ENCODE measurements at places on chromosomes 6 and 20. TPM values are rescaled to one million over a fixed set of nuclear protein-coding genes. Genes with fewer than 3 reads are reported as not detected.

The SDHAF4 gene
- total RNA-seq: 7.3 TPM

The RIPOR3 gene
- 0.13 TPM for total RNA-seq

The CCN2 gene
- 493 TPM for total RNA-seq

The OPRM1 gene
- total RNA-seq: not detected

The PXDC1 gene
- total RNA-seq: 101 TPM

The GNAS-AS1 gene
- total RNA-seq: 0.81 TPM

The BACH2 gene
- not detected for total RNA-seq

DNA sequence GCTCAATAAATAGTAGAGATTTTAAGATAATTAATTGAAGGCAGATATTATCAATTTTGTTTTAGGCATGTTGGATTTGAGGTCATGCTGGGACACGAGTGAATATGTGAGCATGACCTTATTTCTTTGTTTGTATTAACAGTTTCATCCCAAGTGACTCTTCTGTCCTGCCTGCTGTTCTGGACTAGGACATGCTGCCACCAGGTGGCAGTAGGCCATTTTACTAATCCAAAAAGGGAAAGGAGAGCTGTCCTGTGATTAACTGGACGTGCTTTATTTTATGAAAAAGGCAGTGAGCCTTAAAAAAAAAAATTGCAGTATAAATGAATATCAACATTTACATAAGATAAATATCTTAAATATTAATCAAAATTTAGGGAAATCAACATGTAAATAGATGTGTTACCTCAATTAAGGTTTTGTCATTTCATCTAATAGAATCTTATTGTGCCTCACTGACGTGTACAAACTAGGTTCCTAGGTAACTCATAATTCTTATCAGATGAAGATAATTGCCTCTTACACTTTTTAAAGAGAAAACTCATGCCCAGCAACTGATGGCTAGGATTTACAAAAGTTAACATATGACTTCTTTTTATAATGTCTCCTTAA is 49.8 kb downstream of the FRK start:
- H3K27me3 ChIP-seq: no peaks in the 10 kb centered on the region
- no peak overlapping the region for H3K4me3 ChIP-seq
- no peak overlapping the region for H3K27ac ChIP-seq
- peaks cover 61% of the 10 kb centered on the region for H3K4me1 ChIP-seq

DNA sequence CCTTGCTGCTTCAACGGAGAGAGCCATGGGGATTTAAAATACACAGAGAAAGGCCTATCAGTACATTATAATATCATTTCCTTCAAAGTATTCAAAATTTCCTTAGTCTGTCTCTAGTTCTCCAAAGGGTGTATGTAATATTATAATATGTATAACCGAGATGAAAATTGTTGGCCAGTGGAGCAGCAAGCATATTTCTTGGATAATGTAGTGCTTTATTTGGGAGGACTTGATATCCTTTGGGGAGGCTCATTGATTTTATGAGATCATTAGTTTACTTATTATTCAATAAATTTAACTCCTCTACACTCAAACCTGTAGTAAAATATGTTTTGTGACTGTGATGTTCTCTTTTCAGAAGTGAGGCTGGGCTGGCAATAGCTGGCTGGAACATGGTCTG is 802.9 kb upstream of the FLRT3 start:
- H3K36me3 ChIP-seq: no peaks in the 10 kb centered on the region
- DNase-seq: no peak
- H3K27ac ChIP-seq: no peak overlapping the region
- H3K4me1 ChIP-seq: no peaks in the 10 kb centered on the region
- no peaks in the 10 kb centered on the region for H3K27me3 ChIP-seq

GRCh38 chr20:47304287-47304686 is 52.2 kb downstream of the ZMYND8 start:
- peaks cover 50% of the 10 kb centered on the region for H3K4me1 ChIP-seq
- DNase-seq: peak; percentile 39
- H3K27me3 ChIP-seq: 0 out of 2 replicates have a peak, but pooled peaks cover 3% of the 10 kb centered on the region

DNA sequence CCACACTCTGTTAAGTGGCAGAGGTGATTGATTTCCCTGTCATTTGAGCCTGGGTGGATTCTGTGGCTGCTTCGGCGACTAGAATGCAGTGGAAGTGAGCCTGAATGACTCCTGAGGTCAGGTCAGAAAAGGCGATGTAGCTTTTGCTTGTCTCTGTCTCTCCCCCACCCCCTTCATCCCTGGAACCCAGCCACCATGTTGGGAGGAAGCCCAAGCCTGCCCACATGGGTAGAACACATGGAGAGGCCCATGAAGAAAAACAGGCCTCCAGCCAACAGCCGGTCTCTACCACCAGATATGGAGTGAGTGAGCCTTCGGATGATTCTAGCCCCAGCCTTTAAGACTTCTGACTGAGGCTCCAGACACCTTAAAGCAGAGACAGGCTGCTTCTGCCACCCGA is 181.0 kb downstream of the TFAP2C start:
- H3K27ac ChIP-seq: no peak overlapping the region
- H3K4me3 ChIP-seq: no peak overlapping the region
- H3K27me3 ChIP-seq: peaks cover 43% of the 10 kb centered on the region
- no peak for DNase-seq

DNA sequence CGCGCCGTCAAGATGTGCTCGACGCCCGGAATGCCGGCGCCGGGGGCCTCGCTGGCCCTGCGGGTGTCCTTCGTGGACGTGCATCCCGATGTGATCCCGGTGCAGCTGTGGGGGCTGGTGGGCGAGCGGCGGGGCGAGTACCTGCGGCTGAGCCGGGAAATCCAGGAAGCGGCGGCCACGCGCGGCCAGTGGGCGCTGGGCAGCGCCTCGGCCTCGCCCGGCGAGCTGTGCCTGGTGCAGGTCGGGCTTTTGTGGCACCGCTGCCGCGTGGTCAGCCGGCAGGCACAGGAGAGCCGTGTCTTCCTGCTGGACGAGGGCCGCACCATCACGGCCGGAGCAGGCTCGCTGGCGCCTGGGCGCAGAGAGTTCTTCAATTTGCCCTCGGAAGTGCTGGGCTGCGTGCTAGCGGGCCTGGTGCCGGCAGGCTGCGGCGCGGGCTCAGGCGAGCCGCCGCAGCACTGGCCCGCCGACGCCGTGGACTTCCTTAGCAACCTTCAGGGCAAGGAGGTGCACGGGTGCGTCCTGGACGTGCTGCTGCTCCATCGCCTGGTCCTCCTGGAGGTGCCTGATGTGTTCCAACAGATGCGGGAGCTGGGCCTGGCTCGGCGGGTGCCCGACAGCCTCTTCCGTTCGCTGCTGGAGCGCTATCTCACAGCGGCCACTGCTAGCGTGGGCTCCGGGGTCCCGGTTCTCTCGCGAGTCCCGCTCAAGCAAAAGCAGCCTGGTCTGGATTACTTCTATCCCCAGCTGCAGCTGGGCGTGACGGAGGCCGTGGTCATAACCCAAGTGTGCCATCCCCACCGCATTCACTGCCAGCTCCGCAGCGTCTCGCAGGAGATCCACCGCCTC is 656 bp downstream of the TDRD6 start:
- peaks cover 2% of the 10 kb centered on the region for H3K27me3 ChIP-seq
- H3K4me3 ChIP-seq: no peak overlapping the region
- no peaks in the 10 kb centered on the region for H3K36me3 ChIP-seq
- H3K4me1 ChIP-seq: no peaks in the 10 kb centered on the region

GRCh38 chr6:160421854-160422253 is 73.7 kb downstream of the SLC22A3 start:
- DNase-seq: no peak
- no peak overlapping the region for H3K27ac ChIP-seq
- H3K36me3 ChIP-seq: no peaks in the 10 kb centered on the region
- H3K4me1 ChIP-seq: no peaks in the 10 kb centered on the region

DNA sequence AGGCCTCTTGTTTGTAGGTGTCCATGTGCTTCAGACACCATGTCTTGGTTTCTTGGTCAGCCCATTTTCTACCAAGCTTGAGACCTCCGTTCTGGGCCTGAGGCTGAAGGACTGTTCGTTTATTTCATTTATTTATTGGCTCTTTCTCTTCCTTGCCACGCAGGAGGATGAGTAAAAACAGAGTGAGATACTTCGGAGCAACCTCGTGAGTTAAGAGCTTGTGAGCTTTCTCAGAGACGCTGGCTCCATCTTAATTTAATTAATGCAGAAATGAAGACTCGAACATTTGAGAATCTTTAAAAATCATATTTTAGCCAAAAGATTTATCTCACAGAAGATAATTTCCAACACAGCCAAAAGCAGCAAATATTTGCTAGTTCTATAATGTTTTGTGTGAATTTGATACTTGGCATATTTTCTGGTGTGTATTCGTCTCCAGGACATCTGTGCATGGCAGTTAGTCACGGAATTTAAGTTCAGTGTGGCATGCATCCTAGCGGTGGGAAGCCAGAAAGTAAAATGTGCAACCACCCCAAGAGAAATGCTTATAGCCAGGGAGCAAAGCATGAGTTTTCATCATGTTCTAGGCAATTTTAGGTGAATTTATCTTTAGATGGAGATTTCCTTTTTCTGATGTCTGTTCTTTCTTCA is 76.0 kb downstream of the THBS2 start:
- no peak overlapping the region for H3K4me3 ChIP-seq
- no peak for DNase-seq
- peaks cover 28% of the 10 kb centered on the region for H3K4me1 ChIP-seq

- H3K4me1 ChIP-seq: peaks cover under 1% of the 10 kb centered on the region
- no peaks in the 10 kb centered on the region for H3K27me3 ChIP-seq
- no peak overlapping the region for H3K27ac ChIP-seq
- H3K36me3 ChIP-seq: peaks cover 17% of the 10 kb centered on the region
- DNase-seq: no peak
These were observed 171.6 kb downstream of the THBS2 start for GRCh38 chr6:169082093-169082492.

DNA sequence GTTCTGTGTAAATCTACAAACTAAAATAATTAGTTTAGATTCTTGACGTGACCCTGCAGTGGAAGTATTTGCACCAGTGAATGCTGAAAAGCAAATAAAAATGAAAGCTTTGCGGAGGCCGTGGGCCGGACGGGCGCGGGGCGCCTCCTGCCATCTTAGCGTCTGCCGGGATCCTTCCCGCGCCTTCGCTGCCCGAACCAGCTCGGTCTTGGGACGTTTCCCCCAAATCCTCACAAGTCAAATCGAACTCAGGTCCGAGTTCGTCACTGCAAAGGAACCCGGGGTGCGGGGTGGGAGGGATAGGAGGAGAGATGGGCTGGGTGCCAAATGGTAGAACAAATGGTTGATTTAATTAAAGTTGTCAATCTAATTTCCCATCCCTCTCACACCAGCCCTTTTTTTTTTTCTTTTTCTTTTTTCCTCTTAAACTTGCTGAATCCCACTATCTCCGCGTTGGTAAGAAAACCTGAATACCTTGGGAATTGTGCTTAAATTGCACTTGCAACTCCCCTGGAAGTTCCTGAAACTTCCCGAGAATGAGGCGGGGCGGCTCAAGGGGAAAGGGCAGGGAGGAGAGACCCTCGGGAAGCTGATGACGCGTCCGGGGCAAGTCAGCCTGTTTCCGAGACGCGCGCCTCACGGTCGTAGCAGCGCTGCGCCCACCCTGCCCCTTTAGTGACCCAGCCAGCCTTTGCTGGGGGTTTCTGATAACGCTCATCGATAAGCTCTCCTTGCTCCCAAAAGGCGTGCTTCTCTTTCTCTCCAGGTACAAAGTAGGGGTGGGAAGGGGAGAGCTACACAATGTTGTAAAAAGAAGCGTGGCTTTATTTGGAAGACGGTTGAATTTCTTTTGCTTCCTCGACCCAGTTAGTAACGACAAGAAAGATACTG is 1.8 kb downstream of the GJA1 start:
- H3K36me3 ChIP-seq: peaks cover 10% of the 10 kb centered on the region
- H3K27ac ChIP-seq: peak overlapping the region; percentile 96
- peaks cover 62% of the 10 kb centered on the region for H3K4me1 ChIP-seq
- peak overlapping the region; percentile 96 for H3K4me3 ChIP-seq

GRCh38 chr6:128606611-128607010 is 86.2 kb upstream of the PTPRK start:
- H3K36me3 ChIP-seq: peaks cover 13% of the 10 kb centered on the region
- H3K27me3 ChIP-seq: peaks cover 2% of the 10 kb centered on the region
- H3K4me3 ChIP-seq: no peak overlapping the region
- peaks cover 25% of the 10 kb centered on the region for H3K4me1 ChIP-seq

GRCh38 chr6:142207265-142207877 is 60.3 kb downstream of the VTA1 start:
- DNase-seq: peak; percentile 57
- H3K4me3 ChIP-seq: no peak overlapping the region

DNA sequence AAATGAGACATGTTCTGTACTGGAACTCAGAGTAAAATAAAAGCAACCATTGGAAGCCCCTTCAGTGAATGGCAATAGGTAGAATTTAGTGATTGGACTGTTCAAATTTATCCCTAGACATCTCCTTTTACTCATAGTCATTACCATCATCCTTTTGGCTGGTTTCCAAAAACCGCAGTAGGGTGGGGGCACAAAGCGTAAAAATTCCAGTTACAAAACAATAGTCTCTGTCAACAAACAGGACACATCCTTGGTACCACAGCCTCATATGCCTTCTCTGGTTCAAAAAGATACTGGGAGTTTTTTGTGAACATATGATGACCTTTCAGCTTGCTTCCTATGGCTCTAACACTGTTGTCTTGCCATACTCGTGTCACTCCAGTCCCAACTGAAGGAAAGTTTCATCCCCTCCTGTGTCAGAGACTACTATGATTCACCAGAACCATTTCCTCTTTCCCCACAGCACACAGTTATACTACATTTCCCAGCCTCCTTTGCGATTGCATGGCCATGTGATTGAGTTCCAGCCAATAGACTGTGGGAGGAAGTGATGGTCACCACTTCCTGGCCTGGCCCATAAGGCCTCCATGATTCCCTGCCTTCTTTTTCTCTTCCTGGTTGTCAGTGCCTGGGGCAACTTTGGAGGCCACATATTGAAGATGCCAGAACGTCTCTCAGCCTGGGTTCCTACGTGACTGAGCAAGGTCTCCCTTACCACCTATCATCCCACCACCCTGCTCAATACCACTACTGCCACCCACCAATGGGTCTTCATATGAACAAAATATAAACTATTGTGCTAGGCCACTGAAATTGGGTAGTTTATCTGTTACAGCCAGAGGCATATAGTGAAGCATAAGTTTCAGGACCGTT is 162.4 kb downstream of the ID4 start:
- no peak overlapping the region for H3K4me3 ChIP-seq
- DNase-seq: no peak
- H3K27me3 ChIP-seq: no peaks in the 10 kb centered on the region

GRCh38 chr20:3616250-3616649 is 46.9 kb downstream of the GFRA4 start:
- peak; percentile 36 for DNase-seq
- H3K27ac ChIP-seq: peak overlapping the region; percentile 72
- H3K36me3 ChIP-seq: peaks cover 9% of the 10 kb centered on the region
- peak overlapping the region; percentile 25 for H3K4me3 ChIP-seq
- H3K4me1 ChIP-seq: peaks cover 46% of the 10 kb centered on the region

DNA sequence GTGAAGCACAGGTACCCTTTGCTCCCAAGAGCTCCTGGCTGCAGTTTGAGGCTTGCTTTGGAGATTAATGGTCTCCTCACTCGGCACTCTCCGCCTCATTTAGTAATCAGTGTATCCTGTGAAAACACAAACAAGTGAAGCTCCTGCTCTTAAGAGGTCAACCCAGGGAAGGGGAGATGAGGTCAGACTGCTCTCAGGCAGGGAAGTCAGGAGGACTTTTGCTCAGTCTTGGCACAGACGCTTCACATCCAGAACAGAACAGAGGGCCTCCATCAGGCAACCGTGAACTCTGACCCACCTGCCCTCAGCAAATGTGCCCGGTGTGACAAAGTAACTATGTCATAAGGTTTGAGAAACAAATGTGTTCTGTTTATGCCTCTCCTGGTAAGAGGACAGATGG is 428.8 kb upstream of the JARID2 start:
- no peak for DNase-seq
- H3K4me3 ChIP-seq: no peak overlapping the region
- H3K36me3 ChIP-seq: 0 out of 2 replicates have a peak, but pooled peaks cover 4% of the 10 kb centered on the region
- no peak overlapping the region for H3K27ac ChIP-seq
